Peyer's patch (tissue), 4 donors: ENCODE measurements at places on chromosomes 16 and 17.

- DNase-seq = no peak
These were observed 158.3 kb upstream of the ZFHX3 start for GRCh38 chr16:73206151-73206707.

DNA sequence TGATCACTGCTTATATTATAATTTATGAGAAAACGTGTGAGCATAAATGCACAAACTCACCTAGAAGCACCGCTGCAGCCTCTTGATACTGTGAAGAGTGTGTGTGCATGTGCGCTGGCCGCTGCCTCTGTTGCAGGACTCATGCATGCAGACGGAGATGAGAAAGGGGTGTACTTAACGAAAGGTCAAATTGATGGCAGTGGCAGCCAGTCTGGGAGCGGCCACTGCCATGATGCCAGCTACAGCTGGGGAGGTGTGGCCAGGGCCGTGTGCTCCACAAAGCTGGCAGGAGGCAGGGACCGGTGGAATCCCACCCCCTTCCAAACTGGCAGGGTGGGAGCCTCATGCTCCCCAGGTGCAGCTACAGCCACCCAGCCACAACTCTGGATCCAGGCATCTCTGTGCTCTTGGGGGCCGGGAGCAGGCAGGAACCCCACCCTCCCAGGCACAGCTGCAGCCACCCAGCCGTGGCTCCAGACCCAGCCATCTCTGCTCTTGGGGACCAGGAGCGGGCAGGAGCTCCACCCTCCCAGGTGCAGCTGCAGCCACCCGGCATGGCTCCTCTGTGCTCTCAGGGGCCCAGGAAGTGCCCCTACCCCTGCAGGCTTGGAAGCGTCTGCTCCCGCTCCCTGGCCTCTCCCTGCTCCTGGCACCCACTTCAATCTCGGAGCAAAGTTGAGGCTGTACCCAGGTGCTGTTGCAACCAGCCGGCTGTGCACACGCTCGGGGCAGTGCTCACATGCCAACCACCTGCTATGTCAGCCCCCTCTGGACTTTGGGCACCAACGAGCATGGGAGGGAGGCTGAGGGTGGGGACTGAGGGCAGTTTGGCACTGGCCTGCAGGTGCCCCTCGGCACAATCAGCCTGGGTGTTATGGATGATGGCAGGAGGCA, 77.5 kb upstream of the CHMP6 start:
- peak; percentile 59 for DNase-seq

DNA sequence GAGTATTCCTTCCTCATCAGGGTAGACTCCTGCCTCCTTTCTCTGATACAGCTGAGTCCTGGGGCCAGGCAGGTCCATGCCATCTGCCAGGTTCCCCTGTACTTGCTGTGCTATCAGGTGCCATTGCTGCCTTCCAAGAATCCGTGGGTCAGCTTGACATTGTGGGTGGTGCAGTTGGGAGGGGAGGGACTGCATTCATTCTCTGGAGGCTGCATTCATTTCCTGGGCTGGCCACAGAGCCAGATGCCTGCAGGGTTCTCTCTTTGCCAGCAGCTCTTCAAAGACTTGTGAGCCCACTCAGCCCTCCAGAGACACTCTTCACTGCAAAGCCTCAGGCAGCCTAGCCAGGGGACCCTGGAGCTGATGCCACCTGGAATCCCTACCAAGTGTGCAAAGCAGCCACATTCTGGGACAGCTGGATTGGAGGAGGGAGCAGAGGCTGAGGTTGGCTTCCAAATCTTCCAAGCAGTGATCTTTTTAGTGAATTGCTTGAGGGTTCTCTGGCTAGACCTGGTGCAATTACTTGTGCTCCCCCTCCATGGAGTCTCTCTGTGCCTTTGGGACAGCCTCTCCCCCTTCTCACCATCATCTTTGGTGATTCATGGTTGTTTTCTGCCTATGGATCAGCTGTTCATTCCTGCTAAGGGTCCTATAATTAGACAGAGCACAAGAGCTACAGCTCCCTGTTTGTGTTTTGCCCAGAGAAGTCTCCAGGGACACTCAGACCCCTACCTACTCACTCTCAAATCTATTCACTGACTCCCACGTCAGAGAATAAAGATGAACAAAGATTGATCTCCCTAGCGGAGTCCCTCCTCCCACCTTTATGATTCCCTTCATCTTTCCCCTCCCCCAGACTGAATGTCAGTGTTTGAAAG, 20.9 kb downstream of the ANKFN1 start:
- DNase-seq = no peak

DNA sequence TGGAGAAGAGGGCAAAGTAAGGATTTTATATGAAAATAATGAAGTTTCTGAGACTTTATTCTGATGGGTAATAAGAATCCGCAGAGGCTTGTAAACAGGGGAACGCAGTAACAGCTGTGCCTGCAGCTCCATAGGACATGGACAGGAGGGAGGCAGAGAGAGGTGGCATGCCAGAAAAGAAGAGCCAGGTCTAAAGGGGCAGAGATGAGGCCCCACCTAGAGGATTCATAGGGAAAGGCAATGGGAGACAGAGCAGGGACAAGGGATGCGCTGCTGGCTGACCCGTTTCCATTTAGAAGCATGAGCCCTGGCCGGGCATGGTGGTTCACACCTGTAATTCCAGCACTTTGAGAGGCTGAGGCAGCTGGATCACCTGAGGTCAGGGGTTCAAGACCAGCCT, 340.3 kb upstream of the CDH5 start:
- DNase-seq = no peak
